ENCODE measurements at places on chromosomes 12 and 14. TPM values are rescaled to one million over a fixed set of nuclear protein-coding genes. Genes with fewer than 3 reads are reported as not detected.

OLR1 gene
- total RNA-seq = not detected

APOF gene
- total RNA-seq = not detected

CLEC4C gene
- not detected for total RNA-seq

CNTN1 gene
- under 0.01 TPM for total RNA-seq

LUM gene
- 1.2 TPM for total RNA-seq
